NCI-H2107 (cell line): ENCODE measurements at places on chromosomes 11 and 22.

- DNase-seq, result no peak
Measured at GRCh38 chr11:57155838-57156607, 25.7 kb upstream of the LRRC55 start.

DNA sequence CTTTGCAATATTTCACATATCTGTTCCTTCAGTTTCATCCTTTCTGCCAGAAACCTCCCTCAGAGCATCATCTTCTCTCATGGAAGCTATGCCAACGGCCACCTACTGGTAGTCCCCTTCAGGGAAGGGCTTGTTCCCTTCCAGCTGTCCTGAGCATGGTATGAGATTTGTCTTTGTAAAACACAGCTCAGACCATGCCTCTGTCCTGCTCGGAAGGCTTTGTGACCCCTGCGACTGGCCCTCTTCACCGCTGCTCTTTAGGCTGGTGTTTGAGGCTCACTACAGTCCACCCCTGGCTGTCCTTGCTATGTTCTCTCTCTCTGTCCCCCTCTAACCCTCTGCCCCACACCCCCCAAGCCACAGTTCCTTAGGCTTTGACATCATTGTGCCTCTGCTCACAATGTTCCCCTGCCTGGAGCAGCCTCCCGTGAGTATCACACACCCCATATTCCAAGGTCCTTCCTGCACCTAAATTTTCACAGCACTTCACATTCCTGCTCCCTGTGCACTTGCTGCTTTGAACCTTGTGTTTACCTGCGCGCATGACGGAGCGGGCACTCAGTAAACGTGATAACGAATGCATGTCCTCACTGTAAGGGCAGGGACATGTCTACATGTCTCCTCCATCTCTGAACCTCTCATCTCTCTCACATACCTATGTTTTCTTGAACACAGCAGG lies 24.0 kb upstream of the ACER3 start:
- DNase-seq, result no peak

GRCh38 chr11:65262381-65262680 lies 569 bp downstream of the POLA2 start:
- no peak for DNase-seq

- DNase-seq, result no peak
Measured at GRCh38 chr22:31346733-31347250, 646 bp upstream of the PATZ1 start.

DNA sequence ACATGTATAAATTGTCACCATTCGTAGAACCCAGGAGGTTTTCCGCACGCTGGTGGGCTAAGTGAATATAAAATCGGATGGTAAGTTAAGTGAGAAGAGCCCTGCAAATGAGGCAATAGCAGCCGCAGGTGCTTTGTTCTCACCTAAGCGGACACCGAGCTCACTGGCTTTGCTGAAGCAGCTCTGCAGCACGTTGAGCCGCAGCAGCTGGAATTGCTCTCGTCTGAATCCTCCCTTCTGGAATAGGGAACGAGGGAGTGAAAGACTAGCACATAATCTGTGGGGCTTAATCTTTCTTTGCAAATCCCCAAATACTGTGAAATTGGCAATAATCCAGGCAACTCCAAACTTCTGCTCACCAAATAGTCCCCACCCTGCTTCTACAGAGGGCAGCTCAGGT lies 488.1 kb downstream of the NTM start:
- no peak for DNase-seq

DNA sequence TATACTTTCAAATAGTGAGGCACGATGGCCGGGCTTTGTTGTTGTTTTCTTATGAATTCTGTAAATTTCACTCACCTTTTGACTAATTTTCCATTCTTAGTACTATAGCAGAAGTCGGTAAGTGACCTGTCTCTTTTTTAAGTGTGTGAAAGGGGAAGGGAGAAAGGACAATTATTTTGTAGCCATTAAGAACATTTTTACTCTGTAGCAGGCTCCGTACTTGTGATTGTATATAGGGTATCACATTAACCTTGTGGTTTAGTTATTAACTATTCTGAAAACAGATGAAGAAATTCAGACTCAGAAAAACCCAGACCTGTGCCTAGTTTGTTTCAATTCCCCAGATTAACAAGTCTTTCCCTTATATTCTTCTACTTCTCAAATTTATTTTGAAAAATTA lies 78.7 kb downstream of the CASP12 start:
- no peak for DNase-seq

DNA sequence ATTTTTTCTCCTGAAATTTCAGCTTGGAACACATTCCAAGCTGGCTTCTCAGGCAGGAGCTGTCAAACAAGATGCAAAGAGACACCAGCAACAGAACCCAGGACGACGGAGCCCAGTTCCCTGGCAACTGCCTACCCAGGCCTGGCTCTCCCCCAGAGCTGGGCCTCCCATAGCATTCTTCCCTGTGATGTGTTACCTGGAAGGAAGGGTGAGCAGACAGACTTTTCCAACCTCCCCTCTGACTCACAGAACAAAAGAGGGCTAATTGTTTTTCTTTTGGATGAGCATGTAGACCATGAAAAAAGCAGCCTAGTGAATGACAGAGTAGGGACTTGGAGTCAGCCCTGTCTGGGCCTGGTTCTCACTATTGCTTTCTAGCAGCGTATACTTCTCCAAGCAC lies 55.3 kb upstream of the BMAL1 start:
- DNase-seq, result no peak

GRCh38 chr22:38246692-38247091 lies 26.1 kb downstream of the TMEM184B start:
- DNase-seq, result no peak

DNA sequence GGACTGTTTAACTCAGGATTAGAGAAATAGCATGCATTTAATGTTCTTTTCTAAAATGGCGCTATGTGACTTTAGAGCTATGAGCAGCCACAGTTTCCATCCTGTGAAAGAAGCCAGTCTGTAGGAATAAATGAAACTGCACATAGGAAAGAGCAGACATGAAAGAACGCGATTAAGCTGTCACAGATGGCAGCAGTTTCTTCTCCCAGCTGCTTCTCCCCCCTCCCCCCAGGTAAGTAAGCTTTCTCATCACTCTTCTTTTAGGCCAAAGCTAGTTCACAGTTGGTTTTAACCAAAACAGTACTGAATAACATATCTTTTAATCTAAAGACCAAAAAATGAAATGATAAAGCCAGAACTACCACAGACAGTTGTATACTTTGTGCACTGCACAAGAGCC lies 266.4 kb downstream of the KCNA4 start:
- DNase-seq, result no peak

GRCh38 chr11:92642177-92642931 lies 327.1 kb upstream of the MTNR1B start:
- no peak for DNase-seq

- DNase-seq, result no peak
Measured at GRCh38 chr11:2088746-2089535, 50.2 kb downstream of the IGF2 start.

DNA sequence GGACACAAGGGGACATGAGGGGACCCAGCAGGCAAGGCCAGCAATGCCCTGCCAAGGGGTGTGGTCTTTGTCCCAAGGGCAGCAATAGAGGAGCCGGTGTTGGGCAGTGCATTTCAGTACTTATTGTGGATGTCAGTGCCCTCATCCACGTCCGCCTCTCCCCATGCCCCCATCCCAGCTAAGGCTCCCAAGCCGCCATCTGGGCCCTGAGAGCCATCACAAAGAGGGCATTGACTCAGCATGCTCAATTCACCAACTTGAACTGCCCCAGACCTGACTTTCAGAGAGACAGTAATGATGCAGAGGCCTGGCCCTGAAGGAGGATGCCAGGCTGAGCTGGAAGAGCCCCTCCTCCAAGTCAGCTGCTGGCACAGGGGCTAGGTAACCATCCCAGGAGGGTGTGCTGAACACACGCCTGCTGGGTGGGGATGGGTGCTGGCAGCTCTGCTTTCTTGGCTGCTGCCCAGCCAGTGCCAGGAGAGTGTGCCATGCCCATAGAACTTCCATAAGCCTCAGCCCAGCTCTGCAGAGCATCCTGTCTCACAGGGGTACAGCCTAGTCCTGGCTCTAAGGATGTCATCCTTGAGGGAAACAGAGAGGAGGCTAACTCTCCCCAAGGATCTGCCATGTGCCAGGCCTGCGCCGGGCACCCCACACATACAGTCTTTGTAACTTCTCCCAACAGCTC lies 46.5 kb downstream of the PDE2A start:
- no peak for DNase-seq

DNA sequence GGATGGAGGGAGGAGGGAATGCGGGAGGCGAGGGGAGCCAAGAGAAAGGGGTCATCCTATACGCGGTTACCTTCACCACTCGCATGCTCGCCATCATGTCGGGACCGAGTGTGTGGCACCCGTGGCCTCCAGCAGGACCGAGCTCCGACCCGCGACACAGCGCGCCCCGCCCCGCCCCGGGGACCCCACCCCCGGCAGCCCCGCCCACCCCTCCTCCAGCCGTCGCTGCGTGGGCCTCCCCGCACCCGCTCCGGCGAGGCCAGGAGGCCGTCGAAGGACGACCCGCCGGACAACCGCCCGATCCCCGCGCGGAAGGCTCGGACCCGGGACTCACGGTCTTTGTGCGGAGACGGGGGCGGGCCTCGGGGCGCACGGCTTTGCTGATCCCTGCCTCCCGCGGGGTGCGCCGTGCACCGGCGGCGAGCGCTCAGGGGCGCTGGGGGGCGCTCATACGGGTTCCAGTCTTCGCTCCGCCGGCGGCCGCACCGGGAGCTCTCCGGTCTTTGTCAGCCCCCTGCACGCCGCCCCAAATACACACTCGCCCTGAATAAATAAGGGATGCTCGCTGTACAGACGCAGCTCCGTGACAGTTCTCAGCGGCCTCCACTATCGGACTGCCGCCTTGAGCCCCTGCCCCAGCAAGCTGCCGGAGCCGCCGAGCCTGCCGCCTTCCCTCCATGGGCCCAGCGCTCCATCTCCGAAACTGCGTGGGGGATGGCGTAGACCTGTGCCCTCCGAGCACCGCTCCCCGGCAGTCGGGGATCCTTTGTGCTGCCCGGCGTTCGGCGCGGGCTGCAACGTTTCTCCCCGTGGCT lies at the start of gene UBE2L6:
Gene UBE2L6, minus strand, starts transcription at position 158 of the 815 bp plus-strand sequence. Its CDS starts 61 bp downstream, at position 97.
- DNase-seq, result peak; percentile 37

DNA sequence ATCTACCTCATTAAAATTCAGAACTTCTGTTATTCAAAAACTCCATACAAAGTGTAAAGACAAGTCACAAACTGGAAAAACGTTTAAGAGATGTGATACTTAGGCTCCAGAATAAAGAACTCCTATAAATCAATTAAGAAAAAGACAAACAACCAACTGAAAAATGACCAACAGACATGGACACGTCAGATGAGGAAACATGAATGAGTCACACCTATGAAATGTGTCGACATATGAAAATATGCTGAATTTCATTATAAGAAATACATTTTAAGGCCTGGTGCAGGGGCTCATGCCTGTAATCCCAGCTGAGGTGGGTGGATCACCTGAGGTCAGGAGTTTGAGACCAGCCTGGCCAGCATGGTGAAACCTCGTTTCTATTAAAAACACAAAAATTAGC lies 78.7 kb downstream of the ENTHD1 start:
- no peak for DNase-seq

DNA sequence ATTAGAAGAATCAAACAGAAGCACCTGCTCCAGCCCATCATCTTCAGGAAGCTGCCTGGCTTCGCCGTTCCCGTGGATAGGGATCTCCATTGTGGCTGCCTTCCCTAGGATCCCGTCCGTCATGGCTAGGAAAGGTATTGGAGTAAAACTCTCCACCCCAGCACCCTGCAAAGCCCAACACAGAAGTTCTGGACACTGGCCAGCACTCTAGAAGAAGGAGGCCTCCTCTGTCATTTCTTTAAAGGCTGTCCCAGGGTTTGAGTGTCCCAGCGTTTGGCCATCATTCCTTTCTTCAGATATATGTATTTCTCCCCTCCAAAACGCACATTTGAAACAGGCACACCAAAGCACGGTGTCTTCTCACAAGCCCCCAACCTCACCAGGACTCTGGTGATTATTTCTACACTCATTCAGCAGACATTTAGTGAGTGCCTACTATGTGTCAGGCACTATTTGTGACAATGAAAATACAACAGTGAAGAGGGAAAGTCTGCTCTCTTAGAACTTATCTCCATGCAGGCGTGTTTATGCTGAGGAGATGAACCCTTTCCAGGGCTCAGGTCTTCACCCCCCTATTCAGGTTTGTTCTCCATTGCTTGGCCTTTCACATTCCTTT lies 724 bp downstream of the ARFIP2 start:
- no peak for DNase-seq

DNA sequence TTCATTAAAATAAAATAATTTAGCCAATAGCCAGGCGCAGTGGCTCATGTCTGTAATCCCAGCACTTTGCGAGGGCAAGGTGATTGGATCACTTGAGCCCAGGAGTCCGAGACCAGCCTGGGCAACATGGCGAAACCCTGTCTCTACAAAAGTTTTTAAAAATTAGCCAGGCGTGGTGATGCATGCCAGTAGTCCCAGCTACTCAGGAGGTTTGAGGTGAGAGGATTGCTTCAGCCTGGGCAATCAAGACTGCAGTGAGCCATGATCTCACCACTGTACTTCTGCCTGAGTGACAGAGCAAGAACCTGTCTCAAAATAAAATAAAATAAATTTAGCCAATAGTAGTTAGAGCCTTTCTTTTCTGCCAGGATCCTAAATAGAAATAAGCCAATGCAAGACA lies 12.2 kb downstream of the HPS5 start:
- no peak for DNase-seq

DNA sequence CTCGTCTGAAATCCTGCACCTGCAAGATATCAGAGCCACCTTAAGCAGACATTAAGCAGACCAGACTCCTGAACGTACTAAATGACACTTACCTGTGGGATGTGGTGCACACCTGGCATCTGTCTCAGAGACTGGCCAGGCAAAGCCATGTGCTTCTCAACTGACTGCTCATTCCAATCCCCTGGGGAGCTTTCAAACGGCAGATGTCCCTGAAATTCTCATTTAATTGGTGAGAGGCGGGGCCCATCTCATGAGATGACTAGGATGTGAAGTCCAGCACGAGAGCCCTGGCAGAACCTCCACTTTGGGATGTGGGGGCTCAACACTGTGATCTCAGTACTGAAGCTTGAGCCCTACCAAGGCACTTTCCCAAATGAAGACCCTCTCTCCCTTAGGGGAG lies 84.9 kb upstream of the HMGXB4 start:
- DNase-seq, result peak; percentile 47

DNA sequence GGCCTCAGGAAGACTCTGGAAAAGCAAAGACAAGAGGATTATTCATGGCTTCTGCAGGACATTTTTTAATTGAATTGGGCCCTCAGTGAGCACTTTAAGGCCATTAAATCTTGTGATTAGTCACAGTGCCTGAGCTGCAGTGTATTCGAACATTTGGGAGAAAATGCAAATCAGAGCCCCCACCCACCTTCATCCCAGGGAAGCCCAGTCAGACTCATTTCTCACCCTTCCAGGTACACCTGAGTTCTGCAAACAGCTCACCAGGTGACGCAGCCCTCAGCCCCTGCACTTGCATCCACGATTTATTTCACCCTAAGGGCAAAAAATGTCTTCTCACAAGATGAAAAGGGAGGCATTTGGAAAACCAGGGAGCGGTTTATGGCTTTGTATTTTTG lies 128.7 kb downstream of the MPPED1 start:
- no peak for DNase-seq
